ENCODE measurements at places on chromosomes 3 and 15.

GRCh38 chr3:113747283-113748046, 630 bp downstream of the ATP6V1A start:
- DNase-seq = peak; percentile 26

DNA sequence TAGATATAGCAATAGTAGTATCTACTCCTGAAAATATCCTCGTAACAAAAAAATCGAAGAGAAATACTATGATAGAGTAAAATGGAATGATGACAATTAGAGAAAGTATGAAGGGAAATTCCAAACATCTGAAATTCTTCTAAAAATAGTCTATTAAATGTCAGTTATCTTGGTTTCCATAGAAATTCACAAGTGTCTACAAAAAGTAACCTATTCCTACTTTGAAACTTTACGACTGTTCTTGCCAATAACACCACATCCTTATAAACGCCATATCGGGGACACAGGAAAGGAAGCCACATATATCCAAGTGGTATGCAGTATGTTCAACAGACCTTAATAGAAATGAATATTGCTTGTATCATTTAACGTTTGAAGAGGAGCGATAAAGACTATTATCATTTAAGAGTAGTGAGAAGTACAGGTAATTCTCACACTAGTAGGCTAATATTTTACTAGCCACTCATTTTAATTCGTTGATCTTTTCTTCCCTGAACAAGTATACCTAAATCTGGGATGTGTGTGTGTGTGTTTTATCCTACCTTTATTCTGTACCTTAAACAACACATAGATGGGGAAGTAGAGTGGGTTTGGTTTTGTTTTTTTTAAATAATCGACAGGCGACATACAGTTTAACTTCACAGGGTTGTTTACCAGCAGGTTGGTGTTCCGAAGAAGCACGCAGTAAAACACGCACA, 1.2 kb downstream of the GPR176 start:
- DNase-seq = no peak

DNA sequence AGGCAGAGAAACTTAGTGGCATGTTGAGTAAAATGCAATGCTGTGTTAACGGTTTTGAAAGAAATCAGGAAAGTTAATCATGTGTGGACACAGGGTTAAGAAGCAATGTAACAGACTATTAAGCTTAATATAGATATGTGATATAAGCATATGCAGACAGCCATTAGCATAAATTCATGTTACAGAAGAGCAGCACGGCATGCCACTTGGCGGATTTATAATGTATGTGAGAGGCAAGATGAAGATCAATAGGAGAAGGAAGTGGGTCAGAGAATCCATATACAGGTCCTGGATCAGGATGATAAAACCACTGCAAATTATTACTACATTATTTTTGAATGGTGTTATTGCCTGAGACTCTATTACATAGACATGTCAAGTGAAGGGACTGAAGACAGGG, 694.3 kb downstream of the MCTP2 start:
- no peak for DNase-seq

GRCh38 chr3:48465531-48466378, 19.2 kb downstream of the ATRIP start:
- peak; percentile 94 for DNase-seq

- DNase-seq = no peak
These were observed 364.0 kb downstream of the CNTN6 start for GRCh38 chr3:1456781-1457311.

DNA sequence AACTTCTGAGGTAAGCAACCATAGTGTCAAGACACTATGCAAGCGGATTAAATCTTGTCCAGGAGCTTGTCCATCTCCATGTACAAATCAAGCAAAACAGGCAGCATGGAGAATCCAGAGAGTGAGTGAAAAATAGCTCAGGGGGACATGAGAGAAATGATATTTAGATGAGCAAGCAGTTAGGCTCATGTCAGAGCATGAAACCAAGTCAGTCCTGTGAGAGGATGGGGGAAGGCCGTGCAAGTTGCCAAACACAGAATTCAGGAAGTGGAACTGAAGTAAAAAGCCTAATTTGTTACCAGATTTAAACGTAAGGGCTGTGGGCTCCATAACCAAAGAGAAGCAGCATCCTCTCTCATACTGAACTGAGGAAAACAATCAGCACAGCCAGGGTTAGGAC, 995.9 kb downstream of the MCTP2 start:
- no peak for DNase-seq

DNA sequence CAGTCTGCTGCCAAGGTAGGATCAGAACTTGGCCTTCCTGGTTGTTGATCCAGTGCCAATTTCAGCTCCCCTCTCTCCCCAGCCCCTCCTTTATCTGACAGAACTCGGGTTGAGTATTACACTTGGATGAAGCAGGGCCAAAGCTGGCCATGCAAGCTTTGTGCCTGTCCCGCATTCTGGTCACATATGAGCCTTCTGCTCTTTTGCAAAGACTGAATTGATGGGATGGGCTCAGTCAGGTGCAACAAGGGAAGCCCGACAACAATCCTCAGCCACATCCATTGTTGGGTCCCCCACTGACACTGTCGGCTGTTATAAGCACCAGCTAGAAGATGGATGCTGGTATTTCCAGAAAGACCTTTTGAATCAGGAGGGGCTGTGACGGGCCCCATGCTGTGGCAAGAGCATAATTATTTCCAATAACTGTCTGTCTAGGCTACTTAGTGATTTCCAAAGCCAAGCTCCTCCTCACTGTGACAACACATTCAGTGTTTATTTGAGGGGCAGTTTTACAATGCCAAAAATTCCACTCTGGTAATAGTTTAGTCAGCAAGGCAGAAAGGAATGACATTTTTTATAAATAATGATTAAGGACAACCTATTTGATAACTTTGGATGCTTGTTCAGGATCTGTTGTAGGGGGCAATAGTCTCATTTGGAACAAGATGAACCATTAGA, 146.8 kb upstream of the FRMD4B start:
- DNase-seq = no peak

DNA sequence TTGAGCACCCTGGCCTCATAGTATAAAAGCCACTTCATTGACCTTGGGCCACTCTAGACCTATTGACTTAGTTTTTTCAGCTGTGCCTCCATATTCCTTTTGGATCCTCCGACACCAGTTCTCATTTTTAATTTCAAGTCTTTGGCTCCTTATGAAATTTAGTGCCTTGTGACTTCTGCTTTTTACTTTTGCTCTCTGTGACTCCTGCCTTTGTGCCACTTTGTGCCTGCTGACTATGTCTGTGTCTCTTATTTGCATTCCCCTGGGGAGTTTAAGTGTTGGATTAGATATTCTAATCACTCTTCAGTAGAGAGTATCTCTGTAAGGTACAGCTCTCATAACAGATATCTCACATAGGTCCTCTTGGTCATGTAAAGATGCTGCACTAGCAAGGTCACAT, 39.6 kb upstream of the GPR149 start:
- no peak for DNase-seq

DNA sequence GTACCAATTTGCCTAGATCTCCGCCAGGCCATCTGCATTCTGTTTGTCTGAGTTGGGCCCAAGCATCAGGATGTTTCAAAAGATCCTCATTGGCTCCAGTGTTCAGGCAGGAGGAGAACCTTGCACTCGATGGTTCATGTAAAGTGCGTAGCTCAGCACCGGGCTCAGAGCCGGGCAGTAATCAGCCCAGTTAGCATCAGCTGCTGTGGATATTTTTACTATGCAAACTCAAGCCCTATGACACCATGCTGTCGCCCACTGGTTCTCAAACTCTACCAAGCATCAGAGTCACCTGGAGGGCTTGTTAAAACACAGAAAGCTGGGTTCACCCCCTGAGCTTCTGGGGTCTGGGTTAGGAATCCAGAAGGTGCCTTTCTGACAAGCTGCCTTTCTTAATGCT, 310.8 kb downstream of the SHQ1 start:
- no peak for DNase-seq

DNA sequence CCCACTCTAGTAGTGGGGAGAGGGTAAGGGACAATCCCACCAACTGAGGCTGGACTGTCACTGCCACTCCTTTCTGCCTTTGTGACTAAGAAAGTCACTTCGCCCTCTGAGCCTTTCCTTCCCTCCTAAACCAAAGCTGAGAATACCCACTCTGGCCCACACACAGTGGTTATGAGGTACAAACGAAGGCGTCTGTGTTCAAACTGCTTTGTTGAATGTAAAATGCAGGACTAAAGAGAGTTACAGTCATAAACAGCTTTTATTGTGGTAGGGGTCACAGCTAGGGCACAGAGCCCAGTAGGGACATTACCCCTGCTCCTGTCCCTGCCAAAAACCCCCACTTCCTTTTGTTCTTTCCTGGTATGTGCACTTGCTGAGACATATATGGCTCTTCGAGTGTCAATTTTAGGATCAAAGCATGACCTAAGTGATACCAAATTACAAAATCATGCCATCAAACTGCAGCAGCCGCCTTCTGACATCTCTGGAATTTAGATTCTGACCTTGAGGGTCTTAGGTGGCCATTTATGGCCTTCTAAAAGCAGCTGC, 45.1 kb downstream of the CTDSPL start:
- no peak for DNase-seq
